ENCODE measurements at places on chromosomes 16 and 17.

DNA sequence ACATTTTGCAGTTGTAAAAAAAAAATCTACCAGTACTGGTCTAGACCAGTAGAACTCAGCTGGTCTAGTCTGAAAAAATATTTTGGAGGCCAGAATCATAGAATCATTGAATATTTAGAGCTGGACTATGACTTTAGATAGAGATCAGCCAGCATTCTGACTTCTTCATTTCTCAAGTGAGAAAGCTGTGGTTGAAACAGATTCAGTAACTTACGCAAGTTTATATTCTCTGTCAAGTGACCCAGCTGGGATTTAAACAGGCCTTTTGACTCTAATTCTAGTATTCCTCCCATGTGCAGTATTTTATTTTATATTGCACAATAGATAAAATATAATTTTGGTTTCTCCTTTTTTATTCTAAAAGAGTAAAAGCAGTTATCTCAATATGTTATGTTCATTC lies 4.9 kb downstream of the TNRC6A start:
- no peak for DNase-seq

GRCh38 chr16:19113577-19114358 lies at the start of gene ITPRIPL2:
TSS of gene ITPRIPL2 (plus strand) at chr16:19113964. CDS start at chr16:19114462, 498 bp downstream.
- DNase-seq: no peak

- no peak for DNase-seq
Observed at GRCh38 chr17:65741710-65742109, 180.3 kb upstream of the AXIN2 start.

DNA sequence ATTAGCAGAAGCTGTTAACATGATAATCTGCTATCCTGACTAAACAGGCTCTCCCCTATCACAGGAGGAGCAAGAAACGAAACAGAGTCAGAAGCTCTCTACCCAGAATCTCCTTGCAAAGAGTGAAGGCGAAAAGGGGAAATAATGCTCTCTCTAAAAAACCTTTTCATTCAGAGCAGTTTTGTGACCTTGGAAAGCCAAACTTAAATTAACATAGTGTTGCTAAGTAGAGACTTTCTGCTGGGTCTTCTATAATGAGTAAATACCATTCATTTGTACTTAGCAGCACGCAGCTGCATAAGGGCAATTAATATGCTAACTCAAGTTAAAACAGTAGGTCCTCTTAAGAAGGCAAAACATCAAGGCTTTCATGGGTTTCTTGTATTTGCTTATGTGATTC lies 101.7 kb upstream of the GPR139 start:
- no peak for DNase-seq

- DNase-seq: no peak
Observed at GRCh38 chr17:42422412-42422957, 571 bp downstream of the CAVIN1 start.

DNA sequence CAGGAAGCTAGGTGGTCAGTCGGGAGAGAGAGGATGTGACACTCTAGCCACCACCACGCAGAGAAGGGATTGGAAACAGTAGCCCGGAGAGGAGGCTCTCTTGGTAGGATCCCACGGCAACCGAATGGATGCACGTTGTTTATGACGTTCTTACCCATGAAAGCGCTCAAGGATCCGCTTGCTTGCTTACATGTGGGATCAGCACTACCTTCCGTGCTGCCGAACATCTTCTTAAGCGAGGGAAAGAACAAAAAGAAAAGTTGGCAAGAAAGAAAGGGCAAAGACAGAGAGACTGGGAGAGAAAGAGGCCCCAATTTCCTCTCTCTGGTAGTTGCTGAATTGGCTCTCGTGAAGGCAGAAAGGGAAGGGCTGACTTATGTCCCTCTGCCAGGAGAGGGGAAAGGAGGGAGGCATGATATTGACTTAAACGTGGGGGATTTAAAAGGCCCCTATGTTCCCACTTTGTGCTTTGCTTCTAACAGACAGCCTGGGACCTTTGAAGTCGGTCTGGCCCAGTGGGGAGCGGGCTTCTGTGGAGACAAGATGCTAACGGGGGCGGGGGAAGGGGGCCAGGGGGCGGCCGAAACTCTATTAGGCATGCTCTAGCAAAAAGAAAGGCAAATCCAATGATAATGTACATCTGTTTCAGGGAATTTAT lies 35.4 kb downstream of the SNX20 start:
- no peak for DNase-seq

GRCh38 chr17:32265192-32265923 lies at the start of gene RHBDL3:
TSS of gene RHBDL3 (plus strand) at chr17:32265832. CDS start at chr17:32266190, 358 bp downstream.
- no peak for DNase-seq

DNA sequence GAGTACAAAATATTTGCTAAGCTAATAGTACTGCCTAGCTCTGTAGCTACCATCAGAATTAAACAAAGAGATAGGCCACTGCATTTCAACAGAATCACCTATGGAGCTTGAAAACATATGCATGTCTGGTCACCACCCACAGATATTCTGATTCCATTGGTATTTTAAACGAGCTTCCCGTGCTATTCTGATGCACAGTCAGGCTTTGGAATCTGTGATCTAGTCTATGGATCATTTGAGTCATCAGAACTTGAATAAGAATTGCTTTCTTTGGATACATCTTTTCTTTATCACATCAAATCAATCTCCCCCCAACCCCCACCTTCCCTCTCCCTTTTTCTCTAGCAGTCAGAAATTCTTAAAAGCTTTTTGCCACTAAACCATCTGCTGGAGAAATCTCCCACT lies 124.7 kb downstream of the NPIPB5 start:
- DNase-seq: no peak

DNA sequence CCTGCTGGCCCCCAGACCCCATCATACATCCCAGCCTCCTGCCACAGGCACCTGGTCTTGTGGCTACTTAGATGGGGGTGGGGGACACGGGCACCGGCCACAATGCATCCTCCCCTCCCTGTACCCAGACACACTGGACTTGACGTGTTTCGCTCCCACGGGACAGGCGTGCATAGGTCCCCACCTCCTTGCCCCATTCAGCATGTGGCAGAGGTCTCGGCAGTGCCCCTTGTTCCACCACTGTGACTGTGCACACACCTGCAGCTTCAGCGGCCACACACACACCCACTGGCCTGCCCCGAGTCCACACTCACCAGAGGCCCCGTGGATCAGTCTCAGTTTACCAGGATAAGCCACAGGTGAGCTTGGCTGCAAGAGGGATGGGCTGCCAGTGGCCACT lies 109.6 kb downstream of the ENGASE start:
- no peak for DNase-seq

GRCh38 chr17:75404223-75404730 lies 1.2 kb downstream of the GRB2 start:
- DNase-seq: no peak

GRCh38 chr17:29250666-29251065 lies 4.0 kb downstream of the CRYBA1 start:
- DNase-seq: no peak

DNA sequence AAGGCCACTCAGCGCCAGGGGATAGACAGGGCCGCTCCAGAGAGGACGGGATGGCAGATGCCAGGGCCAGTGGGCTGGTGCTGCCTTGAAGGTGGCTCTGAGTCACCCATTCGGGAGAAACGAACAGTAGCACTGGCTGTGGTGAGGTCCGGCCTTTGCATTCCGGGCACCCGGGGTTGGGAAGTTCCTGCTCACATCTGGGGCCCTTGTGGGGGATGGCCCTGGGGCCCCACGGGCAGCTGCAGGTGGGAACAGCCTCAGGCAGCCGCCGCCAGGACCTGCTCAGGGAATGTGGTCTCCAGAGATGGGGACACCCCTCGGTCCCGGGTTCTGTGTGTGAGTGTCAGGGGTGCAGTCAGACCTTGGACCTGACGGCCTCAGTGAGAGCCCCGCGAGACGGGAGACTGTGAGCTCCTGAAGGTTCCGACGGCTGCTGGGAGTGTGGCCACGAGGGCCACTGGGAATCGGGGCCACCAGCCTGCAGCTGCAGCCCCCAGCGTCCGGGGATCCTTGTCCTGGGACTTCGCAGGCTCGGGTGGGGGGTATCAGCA lies 1.4 kb downstream of the CBFA2T3 start:
- DNase-seq: no peak

GRCh38 chr17:12320286-12320685 lies 299.6 kb downstream of the MAP2K4 start:
- no peak for DNase-seq

DNA sequence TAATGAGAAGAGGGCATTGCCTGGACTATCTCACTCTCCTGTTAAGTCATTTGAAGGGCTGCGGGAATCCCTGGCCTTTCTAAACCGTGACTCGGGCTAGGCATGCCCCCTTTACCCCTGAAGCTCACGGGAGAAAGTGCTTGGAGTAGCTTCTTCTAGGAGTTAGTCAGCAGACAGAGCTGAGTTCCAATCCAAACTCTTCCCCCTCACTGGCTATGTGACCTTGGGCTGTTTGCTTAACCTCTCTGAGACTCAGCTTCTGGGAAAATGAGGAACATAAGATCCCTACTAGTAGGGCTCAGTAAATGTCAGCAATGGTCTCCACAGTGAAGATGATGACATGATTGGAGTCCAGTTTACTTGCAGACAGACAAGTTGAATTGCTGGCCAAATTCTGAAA lies 5.7 kb upstream of the B9D1 start:
- no peak for DNase-seq

DNA sequence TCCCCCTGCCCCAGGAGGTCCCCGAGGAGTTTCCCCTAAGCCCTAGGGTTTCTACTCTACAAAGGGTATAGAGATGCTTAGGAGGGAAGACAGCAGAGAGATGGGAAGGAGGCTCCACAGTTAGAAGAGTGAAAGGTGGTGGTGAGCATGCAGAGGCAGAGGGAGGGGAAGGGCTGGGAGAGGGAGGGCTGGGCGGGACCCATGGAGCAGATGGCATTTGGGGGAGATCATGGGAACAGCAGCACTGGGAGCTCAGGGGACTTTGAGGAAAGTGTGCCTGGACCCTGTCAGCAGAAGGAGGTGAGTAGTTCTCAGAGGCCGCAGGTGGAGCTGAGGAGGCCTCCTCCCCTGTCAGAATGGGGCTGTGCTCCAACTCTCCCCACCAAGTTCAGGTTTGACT lies 650 bp upstream of the OTOP3 start:
- DNase-seq: no peak

DNA sequence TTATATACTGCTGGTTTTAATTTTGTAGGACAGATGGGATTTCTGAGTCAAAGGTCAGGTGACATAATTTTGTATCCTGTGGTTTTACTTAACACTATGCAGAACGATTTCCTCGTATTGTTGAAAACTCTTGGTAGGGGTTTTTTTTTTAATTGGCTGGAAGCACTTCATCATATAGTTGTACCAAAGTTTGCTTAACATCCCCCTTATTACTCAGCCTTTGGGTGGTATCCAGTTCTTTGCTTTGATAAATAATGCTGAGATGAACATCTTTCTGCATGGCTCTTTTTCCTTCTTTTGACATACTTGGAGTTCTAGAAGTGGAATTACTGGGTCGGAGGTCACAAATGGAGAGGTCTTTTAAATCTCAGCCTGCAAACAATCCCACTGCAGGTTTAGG lies 419.1 kb downstream of the MAF start:
- DNase-seq: no peak

DNA sequence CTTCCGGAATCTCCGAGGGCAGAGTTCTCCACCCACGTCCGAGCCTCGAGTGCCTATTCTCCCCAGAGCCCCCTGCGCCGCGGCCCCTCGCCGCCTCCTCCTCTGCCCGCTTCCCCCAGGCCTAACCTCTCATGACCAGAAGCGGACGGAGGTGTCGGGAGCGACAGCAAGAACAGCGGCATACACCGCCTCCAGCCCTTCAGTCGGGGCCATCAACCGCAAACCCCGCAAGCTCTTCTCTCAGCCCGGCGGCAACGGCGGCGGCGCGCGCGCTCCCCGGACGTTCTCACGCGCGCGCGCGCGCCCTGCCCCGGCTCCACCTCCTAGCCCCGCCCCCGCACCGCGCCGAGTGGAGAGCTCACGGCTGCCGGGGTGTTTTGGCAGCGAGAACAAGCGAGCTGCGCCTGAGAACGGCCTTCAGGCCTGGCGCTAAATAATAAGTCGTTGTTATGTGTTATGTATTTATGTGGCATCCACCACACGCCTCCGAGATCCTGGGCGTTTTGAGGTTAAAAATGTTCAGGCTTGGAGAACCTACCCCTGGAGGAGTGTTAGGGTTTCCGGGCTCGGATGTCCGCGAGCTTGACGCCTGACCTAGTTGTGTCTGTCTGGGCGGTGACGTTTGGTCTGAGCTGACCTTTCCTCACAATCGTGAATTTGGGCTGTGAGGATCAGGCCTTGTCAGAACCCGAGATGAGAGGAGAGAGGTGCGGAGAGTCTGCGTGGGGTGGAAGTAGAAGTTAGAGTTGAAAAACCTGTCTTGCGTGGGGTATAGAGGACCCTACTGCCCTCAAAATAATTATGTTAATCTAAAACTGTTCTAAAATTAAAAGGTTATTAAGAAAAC lies at the start of gene RNFT1:
Gene RNFT1, minus strand, starts transcription at position 259 of the 847 bp plus-strand sequence. Its CDS starts 77 bp downstream, at position 182.
- DNase-seq: no peak

- no peak for DNase-seq
Observed at GRCh38 chr16:75250809-75251279, 580 bp downstream of the BCAR1 start.

- no peak for DNase-seq
Observed at GRCh38 chr17:55360971-55361370, 60.7 kb downstream of the MMD start.

GRCh38 chr16:14338969-14339368 lies 267.9 kb downstream of the MRTFB start:
- DNase-seq: no peak

- no peak for DNase-seq
Observed at GRCh38 chr16:81786868-81787267, 7.8 kb downstream of the PLCG2 start.

DNA sequence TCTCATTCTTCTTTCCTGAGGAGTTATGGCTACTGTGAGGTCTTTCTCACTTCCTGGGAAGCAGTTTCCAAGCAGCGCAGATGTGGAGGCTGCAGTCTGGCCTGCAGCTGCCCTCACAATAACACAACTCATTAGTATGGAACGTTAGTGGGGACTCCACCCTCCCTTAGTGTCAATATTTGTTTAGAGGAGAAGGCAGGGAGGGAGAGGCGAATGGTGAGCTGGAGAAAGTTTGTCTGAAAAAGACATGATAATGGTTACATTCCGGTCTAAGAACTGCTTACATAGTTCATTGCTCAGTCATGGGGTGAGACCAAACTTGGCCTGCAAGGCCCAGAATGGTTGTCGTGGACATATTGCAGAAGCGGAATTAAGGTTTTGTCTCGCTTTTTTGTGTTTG lies 170.2 kb downstream of the HS3ST3B1 start:
- DNase-seq: no peak

DNA sequence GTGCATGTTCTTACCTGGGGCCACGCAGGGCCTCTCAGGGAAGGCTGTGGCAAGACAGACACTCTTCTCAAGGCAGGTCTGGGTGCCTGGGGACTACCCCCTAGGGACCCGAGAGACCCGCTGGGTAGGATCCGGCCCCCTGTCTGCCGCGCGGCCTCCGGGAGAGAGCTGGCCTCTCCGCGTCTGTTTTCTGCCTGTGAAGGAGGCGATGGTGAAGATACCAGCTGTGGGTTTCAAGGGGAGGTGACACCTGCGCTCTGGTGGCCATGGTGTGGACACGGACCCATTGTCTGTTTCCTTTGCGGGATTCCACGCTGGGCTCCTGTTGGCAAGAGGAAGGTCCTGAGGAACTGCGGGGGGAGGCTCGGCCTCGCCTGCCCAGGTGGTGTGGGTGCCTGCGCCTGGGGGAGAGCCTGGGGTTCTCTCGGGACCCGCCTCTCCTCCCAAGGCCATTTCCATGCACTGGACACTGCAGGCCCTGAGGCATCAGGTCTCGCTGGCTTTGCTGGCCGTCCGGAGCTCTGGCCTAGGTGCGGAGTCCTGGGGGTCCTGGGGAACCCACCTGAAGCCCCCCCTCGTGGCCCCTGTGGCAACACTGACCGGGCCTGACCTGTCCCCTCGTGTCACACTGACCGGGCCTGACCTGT lies 12.2 kb upstream of the METRNL start:
- DNase-seq: no peak

All from kidney epithelial cell (primary cell).